Activated naive CD8-positive, alpha-beta T cell treated with anti-CD3 and anti-CD28 coated beads for 36 hours (primary cell): ENCODE measurements at places on chromosomes 2 and 18. TPM values are rescaled to one million over a fixed set of nuclear protein-coding genes. Genes with fewer than 3 reads are reported as not detected.

The ASXL3 gene
- total RNA-seq: not detected

The RGPD8 gene
- 14.3 TPM for total RNA-seq

The MALL gene
- 0.42 TPM for total RNA-seq

The UPP2 gene
- not detected for total RNA-seq

The RGPD6 gene
- 16.6 TPM for total RNA-seq

GRCh38 chr2:162370931-162371330, 27.0 kb downstream of the GCA start:
- no peak overlapping the region for H3K27ac ChIP-seq
- H3K36me3 ChIP-seq: no peaks in the 10 kb centered on the region
- H3K4me3 ChIP-seq: no peak overlapping the region
- no peaks in the 10 kb centered on the region for H3K4me1 ChIP-seq
- DNase-seq: no peak

DNA sequence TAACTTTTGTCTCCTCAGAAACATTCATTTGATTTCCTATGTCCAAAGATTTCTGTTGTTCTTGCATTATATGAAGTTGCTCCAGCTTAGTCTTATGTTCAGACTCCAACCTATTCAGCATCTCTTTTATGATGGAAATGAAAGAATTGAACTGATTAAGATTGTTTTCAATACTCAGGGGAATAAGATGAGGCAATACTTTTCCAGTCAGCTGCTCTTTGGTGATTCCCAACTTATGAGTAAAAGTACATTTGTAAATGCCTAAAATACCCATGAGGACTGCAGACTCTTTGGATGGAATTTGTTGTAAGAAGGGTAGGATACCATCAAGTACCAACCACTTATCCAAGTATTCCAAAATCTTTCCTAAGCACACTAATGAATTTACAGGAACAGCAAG, 39.8 kb downstream of the TRAK2 start:
- peaks cover 20% of the 10 kb centered on the region for H3K4me1 ChIP-seq
- no peaks in the 10 kb centered on the region for H3K27me3 ChIP-seq
- no peak overlapping the region for H3K4me3 ChIP-seq
- no peak overlapping the region for H3K27ac ChIP-seq

DNA sequence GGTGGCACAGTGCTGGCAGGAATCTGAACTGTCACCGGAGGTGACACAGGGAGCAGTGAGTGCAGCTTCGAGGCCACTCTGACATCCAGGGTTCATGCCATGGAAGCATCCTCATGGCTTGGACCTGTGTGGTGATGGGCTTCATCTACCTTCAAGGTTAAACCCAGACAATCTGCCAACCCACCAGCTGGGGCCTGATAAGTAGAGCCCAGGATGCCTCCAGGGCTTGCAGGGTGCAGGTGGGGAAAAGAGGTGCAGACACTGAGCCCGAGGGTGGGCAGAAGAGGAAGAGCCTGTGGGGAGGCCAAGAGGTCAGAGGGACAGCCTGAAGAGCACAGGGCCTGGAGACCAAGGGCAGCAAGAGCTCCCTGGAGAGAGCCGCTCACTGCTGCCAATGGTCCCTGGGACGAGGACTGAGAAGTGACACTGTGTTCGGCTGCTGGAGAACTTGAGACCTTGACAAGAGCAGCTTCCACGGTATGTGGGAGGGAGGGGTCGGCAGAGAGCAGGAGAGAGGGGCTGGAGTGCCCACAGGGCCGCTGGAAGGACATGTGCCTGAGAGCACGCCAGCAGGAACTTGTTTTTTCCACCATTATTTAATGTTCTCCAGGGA, 8.1 kb upstream of the HES6 start:
- no peak for DNase-seq
- H3K36me3 ChIP-seq: peaks cover 6% of the 10 kb centered on the region
- no peaks in the 10 kb centered on the region for H3K27me3 ChIP-seq

DNA sequence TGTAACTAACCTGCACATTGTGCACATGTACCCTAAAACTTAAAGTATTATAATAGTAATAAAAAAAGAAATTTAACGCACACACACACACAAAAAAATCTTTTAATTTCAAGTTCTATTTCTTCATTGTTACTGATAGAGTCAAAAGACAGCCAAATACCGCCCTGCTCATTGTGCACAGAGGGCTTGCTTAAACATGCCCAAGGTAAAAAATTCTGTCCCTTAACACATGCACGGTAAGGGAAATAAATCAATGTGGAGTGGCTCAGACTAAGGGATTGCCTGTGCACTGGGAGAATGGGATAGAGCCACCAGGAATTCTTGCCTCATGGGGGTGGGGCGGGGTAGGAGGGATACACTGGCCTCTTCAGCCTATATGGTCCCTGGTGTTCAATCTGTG, 468.0 kb downstream of the NUP35 start:
- no peak overlapping the region for H3K27ac ChIP-seq
- H3K36me3 ChIP-seq: no peaks in the 10 kb centered on the region
- no peaks in the 10 kb centered on the region for H3K27me3 ChIP-seq
- no peaks in the 10 kb centered on the region for H3K4me1 ChIP-seq
- DNase-seq: no peak

DNA sequence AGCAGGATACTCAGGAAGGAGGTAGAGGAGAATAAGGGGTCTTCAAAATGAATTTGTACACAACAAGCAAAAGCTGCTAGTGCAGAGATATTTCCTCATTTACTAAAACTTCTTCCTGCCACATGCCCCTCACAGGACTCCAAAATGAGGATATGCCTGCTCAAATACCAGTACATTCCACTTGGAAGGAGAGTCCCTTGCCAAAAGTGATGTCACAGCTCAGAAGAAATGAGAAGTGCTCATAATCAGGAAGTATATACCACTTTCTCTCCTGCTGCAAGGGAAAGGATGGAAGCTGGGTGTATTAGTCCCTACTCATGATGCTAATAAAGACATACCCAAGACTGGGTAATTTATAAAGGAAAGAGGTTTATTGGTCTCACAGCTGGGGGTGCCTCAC, 87.7 kb upstream of the FSHR start:
- no peaks in the 10 kb centered on the region for H3K36me3 ChIP-seq
- no peak overlapping the region for H3K4me3 ChIP-seq
- no peaks in the 10 kb centered on the region for H3K4me1 ChIP-seq
- no peaks in the 10 kb centered on the region for H3K27me3 ChIP-seq
- no peak overlapping the region for H3K27ac ChIP-seq
- DNase-seq: no peak

- no peak for DNase-seq
- no peak overlapping the region for H3K4me3 ChIP-seq
- no peaks in the 10 kb centered on the region for H3K27me3 ChIP-seq
- no peak overlapping the region for H3K27ac ChIP-seq
Measured at GRCh38 chr2:190380962-190381412, 27.2 kb upstream of the MFSD6 start.

- no peak for DNase-seq
- H3K36me3 ChIP-seq: peaks cover 6% of the 10 kb centered on the region
- H3K4me3 ChIP-seq: no peak overlapping the region
- peaks cover 41% of the 10 kb centered on the region for H3K4me1 ChIP-seq
- peaks cover 18% of the 10 kb centered on the region for H3K27me3 ChIP-seq
- no peak overlapping the region for H3K27ac ChIP-seq
Measured at GRCh38 chr2:102251849-102252203, 59.5 kb upstream of the IL1RL1 start.

- H3K27me3 ChIP-seq: peaks cover 18% of the 10 kb centered on the region
- no peak overlapping the region for H3K27ac ChIP-seq
- no peak overlapping the region for H3K4me3 ChIP-seq
- no peaks in the 10 kb centered on the region for H3K4me1 ChIP-seq
Measured at GRCh38 chr2:65700004-65700651, 267.7 kb upstream of the SPRED2 start.
